Activated CD4-positive, alpha-beta T cell treated with anti-CD3 and anti-CD28 coated beads, Interleukin-2, amount 50 U/mL, for 1 hour (primary cell): ENCODE measurements at places on chromosomes 11 and 22.
A peak's percentile ranks its signal among the peaks of the same experiment; 100 is the strongest.

DNA sequence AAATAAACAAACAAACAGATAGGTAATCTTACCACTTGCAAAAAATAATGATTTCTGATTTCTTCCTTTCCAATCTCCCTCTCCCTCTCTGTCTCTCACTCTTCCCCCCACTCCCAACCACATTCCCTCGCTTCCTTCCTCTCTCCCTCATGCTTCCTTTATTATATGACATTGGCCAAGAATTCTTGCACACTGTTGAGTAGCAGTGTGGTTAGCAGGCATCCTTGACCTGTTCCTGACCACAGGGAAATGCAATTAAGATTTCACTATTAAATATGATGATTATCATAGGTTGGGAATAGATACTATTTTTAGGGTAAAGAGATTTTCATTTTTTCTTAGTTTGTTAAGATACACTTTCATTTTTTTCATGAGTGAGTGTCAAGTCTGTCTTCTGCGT is 14.7 kb upstream of the PLAAT4 start:
- DNase-seq, result no peak

GRCh38 chr11:76314741-76315090 is 66.2 kb downstream of the THAP12 start:
- DNase-seq, result no peak

GRCh38 chr11:18253778-18254338 is 5.4 kb upstream of the SAA2 start:
- DNase-seq, result no peak

DNA sequence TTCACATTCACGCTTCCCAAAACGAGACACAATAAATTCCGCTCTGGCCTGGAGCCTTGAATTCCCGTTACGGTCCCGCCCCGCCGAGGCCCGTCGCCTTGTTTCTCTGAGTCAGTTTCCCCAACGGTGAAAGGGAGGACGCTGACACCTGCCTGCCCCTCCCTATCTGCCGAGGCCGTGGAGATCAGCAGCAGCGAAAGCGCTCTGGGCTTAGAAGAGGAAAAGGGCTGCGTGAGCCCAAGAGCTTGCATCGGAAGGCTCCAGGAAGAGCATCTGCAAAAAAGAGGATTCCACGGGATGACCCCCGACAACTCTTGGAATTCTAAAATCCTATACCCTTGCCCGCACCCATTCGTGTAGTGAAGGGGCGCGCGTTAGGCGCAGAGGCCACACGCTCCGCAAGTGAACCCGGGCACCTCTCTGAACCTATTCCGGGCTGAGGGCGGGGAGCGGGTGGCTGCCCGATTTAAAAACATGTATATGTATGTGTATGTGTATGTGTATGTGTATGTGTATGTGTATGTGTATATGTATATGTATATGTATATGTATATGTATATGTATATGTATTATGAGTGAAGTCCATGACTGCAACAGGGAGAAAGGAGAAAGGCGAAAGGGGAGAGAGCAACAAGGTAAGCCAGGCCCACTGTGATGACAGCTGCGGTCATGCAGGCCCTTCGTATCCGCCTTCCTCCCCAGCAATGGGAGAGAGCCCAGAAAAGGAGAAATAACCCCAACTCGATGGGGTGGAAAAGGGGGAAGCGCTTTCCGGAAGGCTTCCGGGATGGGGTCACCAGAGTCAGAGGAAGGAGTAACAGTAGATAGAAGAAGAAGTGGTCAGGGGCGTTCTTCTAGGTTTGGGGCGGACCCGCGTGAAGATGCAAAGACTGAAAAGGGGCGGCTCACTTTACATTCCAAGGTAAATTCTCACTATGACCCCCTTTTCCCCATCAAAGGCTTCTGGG is 948 bp upstream of the MRTFA start:
- peak; percentile 47 for DNase-seq

DNA sequence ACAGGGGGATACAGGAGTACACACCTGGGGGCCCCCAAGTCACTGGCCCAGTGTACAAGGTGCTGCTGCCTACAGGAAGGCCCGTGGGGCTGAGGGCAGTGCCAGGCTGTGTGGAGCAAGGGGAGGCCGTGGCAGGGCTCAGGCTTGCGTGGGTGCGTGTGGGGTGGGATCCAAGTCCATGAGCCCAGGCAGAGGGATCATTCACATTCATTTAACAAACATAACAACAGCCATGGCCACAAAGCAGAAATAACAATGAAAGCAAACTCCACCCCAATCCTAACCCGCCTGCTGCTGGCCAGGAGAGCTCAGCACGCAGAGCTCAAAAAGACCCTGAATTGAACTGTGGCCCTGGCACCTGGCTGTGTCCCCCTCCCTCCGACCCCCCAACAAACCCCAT is 17.0 kb upstream of the SCGB1A1 start:
- DNase-seq, result no peak

DNA sequence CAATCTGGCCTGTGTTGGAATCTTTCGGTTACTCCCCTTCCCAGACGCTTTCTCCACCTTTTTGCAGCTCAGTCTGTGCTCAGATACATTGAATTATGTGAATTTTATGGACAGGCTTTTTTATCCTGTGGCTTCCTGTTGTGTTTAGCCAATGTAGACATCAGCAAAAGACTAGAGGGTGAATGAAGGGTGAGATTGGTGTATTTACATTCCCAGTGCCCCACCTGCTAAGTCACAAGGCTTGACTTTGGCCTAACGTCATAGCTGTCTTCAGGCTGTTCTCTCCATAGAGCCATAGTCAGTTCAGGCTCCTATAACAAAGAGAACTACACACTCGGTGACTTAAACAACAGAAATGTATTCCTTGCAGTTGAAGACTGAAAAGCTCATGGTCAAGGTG is 97.5 kb upstream of the FSHB start:
- no peak for DNase-seq

GRCh38 chr11:100706179-100706578 is 19.1 kb downstream of the ARHGAP42 start:
- no peak for DNase-seq

- no peak for DNase-seq
These were observed 101.9 kb upstream of the OR4B1 start for GRCh38 chr11:48114740-48115139.
